ENCODE measurements at places on chromosomes 12 and 14.

DNA sequence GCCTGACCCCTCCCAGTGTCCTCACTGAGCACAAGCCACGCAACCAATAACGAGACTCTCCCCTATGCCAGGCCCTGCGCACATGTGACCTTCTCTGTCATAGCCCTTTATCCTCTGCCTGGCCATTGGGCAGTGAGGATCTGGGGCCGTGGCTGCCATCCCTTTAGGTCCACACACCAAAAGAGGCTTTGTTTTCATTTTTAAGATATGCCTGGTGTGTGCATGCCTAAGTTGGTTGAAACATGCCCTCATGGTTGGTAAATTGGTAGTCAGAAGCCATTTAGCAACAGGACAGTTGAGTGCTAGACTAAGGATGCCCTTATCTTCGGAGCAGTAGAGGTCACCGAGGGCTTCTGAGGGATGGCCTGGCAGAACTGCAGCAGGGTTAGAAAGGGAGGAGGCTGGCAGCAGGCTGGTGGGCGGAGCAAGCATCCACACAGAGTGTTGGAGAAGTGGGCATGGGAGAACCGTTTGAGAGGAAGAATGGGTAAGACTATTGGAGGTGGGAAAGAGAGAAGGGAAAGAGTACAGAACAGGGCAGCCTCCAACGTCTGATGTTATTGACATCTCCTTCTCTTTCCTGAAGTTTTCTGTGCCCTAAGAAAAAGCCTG, 75.1 kb downstream of the SLC24A4 start:
- DNase-seq, result no peak

GRCh38 chr14:69688299-69688649, 76.9 kb downstream of the SUSD6 start:
- no peak for DNase-seq

- DNase-seq, result no peak
Observed at GRCh38 chr14:38989922-38990546, 113.0 kb downstream of the SEC23A start.

GRCh38 chr12:103768467-103769123, 72.4 kb downstream of the NT5DC3 start:
- no peak for DNase-seq

GRCh38 chr12:59403259-59403932, 192.4 kb upstream of the SLC16A7 start:
- peak; percentile 85 for DNase-seq

GRCh38 chr14:70416725-70417349, at the start of gene SYNJ2BP:
Gene SYNJ2BP (minus strand): TSS chr14:70417090. CDS start chr14:70416963, 127 bp downstream.
- peak; percentile 59 for DNase-seq

DNA sequence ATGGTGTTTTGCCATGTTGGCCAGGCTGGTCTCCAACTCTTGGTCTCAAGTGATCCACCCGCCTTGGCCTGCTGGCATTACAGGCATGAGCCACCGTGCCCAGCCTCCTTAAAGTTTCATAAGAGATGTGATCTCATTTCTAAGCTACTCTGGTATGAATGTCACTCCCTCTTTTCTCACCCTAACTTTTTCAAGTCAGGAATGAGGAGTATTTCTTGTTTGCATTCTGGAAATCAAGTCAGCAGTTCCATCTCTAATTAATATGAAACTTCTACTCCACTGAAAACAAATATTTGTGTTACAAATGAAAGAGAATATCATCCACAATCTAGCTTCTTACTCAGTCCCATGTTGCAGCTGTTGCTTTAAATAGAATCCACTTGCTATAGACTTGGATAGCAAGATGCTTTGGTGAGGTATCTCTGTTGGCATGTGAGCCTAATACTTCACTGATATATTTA, 61.3 kb downstream of the ARF6 start:
- peak; percentile 91 for DNase-seq

DNA sequence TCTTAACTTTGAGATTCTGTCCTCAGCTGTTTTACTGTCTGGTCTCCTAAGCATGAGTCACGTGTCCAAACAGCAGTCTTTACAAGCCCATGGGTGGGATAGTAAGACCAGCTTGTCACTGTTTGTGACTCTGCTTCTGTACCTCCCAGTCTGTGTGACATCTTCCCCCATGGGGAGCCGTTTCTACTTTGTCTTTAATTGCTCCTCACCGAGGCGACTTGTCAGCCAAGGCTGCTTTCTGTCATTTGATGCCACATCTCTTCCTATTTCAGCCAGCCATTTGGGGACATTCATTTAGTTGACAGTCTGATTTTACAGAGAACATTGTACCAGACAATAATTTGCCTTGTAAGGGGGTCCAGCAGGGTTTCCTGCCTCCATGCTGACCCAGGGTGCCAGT, 534.8 kb downstream of the NRXN3 start:
- no peak for DNase-seq

- DNase-seq, result no peak
Observed at GRCh38 chr12:91396293-91396692, 213.7 kb upstream of the DCN start.

- peak; percentile 69 for DNase-seq
Observed at GRCh38 chr14:102775855-102776760, 1.1 kb upstream of the TRAF3 start.

GRCh38 chr12:3243376-3244084, 166.4 kb downstream of the TSPAN9 start:
- DNase-seq, result no peak

All from AG10803 (cell line).